ENCODE measurements at places on chromosomes 5 and 9. TPM values are rescaled to one million over a fixed set of nuclear protein-coding genes. Genes with fewer than 3 reads are reported as not detected.

SLC1A3 gene
- total RNA-seq = not detected

GRCh38 chr9:88529496-88529895 lies 5.5 kb upstream of the NXNL2 start:
- peaks cover 2% of the 10 kb centered on the region for H3K36me3 ChIP-seq
- no peak for DNase-seq
- H3K4me3 ChIP-seq = no peak overlapping the region
- H3K4me1 ChIP-seq = no peaks in the 10 kb centered on the region
- H3K27me3 ChIP-seq = peaks cover 42% of the 10 kb centered on the region

ELAVL2 gene
- total RNA-seq = not detected

- peaks cover 23% of the 10 kb centered on the region for H3K27me3 ChIP-seq
- DNase-seq = no peak
- no peaks in the 10 kb centered on the region for H3K36me3 ChIP-seq
These were observed 171.8 kb upstream of the RAI14 start for GRCh38 chr5:34484216-34484920.

TMEM215 gene
- not detected for total RNA-seq

- DNase-seq = no peak
- H3K27ac ChIP-seq = no peak overlapping the region
- H3K36me3 ChIP-seq = no peaks in the 10 kb centered on the region
- H3K27me3 ChIP-seq = peaks cover 9% of the 10 kb centered on the region
These were observed 58.5 kb upstream of the FAM120A start for GRCh38 chr9:93392974-93393373.

DNA sequence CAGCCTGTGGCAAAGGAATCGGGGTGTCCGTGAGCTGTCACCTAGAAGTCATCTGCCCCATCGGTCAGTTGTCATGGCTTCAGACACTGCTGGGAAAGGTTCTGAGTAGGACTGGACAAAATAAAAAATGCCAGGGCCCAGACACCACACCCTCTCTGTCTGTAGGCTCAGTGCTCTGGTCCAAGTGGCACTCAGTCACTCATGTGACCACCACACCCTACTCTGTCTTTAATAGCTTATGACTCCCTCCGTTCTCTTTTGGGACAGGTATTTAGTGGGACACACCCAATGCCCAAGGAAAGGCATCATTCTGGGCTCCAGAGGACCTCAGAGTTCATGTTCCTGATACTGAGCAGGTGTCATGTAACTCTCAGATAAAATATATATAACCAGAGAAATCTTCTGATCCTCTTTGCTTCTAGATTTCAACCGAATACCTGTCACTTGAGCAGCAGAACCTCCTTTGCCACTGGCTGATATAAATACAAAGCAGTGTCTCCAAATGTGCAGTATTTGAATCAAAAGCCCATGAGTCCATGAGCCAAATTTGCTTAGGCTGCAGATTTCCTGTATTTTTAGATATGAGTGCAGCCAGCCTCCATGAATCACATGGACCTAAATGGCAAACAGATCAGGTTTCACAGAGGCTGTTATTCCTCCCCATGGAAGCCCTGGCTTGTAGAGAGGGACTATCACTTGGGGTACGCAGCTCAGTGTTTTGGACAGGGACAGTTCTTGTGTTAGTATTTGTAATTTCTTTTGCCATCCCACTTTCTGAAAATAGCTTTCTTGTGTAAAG lies 272.0 kb downstream of the ARHGAP26 start:
- no peaks in the 10 kb centered on the region for H3K27me3 ChIP-seq
- peaks cover 22% of the 10 kb centered on the region for H3K4me1 ChIP-seq

PDZD2 gene
- 0.05 TPM for total RNA-seq

GRCh38 chr9:124349675-124350493 lies 65.4 kb downstream of the PSMB7 start:
- no peaks in the 10 kb centered on the region for H3K4me1 ChIP-seq
- H3K27ac ChIP-seq = no peak overlapping the region
- H3K4me3 ChIP-seq = no peak overlapping the region
- H3K27me3 ChIP-seq = no peaks in the 10 kb centered on the region

STPG3 gene
- total RNA-seq = 0.48 TPM

PRRC2B gene
- 174 TPM for total RNA-seq

DNA sequence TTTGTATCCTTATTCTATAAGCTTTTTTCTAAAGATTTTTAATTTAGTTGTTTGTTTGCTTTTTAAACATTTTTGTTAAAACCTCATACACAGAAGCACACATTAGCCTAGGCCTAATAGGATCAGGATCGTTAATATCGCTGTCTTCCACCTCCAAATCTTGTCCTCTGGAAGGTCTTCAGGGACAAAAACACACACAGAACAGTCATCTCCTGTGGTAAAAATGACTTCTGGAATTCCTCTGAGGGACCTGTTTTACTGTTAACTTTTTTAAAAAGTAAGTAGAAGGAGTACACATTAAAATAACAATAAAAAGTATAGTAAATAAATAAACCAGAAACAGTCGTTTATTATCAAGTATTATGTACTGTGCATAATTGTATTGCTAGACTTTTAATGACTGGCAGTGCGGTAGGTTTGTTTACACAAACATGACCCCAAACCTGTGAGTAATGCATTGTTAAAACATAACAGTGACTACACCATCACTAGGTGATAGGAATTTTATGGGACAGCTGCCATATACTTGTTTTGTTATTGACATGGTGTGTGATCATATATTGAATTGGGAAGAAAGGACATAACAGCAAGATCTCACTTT lies 109.6 kb downstream of the ZCCHC7 start:
- peaks cover 12% of the 10 kb centered on the region for H3K4me1 ChIP-seq
- H3K36me3 ChIP-seq = peaks cover 9% of the 10 kb centered on the region
- no peak overlapping the region for H3K27ac ChIP-seq
- no peak for DNase-seq
- H3K27me3 ChIP-seq = no peaks in the 10 kb centered on the region

FKTN gene
- 11.3 TPM for total RNA-seq

GRCh38 chr5:133289686-133290367 lies 238.0 kb downstream of the HSPA4 start:
- H3K27ac ChIP-seq = no peak overlapping the region
- H3K27me3 ChIP-seq = no peaks in the 10 kb centered on the region
- H3K4me3 ChIP-seq = no peak overlapping the region
- H3K4me1 ChIP-seq = no peaks in the 10 kb centered on the region
- no peaks in the 10 kb centered on the region for H3K36me3 ChIP-seq

DNA sequence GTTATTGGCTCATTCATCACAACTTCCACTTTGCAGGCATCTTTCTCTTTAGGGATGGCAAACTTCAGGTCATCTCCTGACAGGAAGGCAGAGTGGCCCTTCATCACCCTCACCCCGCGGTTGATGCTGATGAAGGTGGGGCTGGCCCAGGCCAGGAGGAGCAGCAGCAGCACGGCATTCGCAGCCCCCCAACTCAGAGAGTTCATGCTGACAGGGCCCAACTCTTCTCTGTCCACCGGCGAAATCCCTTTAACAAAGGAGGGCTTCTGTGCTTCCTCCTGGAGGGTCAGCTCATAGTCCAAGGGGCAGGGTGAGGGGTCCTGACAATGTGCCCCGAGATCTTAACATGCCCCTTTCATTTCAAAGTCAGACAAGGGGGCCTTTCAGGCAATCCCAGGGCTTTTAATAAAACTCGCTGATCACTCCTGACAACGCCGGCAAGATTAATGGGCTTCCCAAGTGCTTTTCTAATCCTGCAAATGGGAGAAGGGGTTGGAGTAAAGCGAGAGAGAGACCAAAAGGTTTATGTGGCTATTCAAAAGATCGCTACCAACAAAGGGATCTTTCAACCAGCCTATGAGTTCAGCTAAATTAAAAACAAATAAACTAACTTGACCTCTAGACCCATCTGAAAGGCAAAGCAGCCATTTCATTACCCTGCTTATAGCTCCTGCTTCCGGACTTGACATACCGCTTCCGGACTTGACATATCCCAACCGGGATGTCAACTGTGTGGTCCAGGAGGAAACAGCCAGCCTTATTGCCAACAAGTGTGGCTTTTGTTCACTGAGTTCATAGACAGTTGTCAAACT lies 41.2 kb downstream of the FREM1 start:
- H3K27me3 ChIP-seq = no peaks in the 10 kb centered on the region
- no peak for DNase-seq
- H3K4me3 ChIP-seq = no peak overlapping the region
- H3K36me3 ChIP-seq = no peaks in the 10 kb centered on the region

GRCh38 chr5:169934990-169935389 lies 45.3 kb downstream of the INSYN2B start:
- H3K36me3 ChIP-seq = peaks cover 24% of the 10 kb centered on the region
- H3K4me3 ChIP-seq = no peak overlapping the region
- H3K4me1 ChIP-seq = peaks cover 23% of the 10 kb centered on the region
- H3K27me3 ChIP-seq = no peaks in the 10 kb centered on the region
- peak overlapping the region; percentile 23 for H3K27ac ChIP-seq
- DNase-seq = no peak

- H3K27me3 ChIP-seq = peaks cover 47% of the 10 kb centered on the region
- H3K36me3 ChIP-seq = no peaks in the 10 kb centered on the region
- no peak overlapping the region for H3K27ac ChIP-seq
- no peak for DNase-seq
- no peaks in the 10 kb centered on the region for H3K4me1 ChIP-seq
- no peak overlapping the region for H3K4me3 ChIP-seq
These were observed 17.4 kb downstream of the FRMPD1 start for GRCh38 chr9:37668116-37668601.

DNA sequence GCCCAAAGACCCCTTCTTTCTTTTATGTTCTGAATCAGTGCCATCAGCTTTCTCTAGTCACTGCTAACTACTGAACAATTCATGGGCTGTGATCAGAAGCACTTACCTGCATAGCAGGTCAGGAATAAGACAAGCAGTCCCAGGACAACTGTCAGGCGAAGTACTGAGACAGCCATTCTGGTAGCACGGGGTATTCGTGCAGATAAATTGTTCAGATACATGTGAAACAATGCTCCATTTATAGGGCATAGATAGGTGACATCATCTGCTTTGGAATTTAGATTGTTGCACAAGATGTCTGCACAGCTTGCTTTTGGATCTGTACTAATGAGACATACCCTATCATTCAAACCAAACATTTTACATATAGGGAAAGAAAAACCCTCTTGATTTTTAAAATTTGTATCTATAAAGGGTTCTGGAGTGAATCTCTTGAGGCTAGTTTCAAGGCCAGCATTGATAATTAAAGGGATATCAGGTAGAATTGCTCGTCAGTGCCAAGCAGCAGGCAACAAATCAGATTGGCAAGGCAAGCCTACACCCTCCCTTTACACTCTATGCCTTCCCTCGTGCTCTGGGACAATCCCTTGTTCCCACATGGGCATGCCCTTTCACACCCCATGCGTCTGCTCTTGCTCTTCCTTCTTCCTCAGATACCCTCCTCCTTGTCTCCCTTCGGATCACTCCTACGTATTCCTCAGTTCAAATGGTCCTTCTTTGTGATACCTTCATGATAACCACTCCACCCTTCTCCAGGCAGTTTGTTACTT lies at the start of gene C5orf46:
TSS of gene C5orf46 (minus strand) at position 213 of the 770 bp plus-strand sequence. CDS start at position 176, 37 bp downstream.
- no peak within 1 kb of the TSS for H3K4me3 ChIP-seq
- H3K27ac ChIP-seq = no peak within 1 kb of the TSS
- H3K4me1 ChIP-seq = no peaks in the 10 kb centered on the region
- H3K36me3 ChIP-seq = no peaks in the 10 kb centered on the region
- no peak for DNase-seq
- no peaks in the 10 kb centered on the region for H3K27me3 ChIP-seq

GRCh38 chr9:112581469-112582176 lies 95.0 kb downstream of the KIAA1958 start:
- H3K4me1 ChIP-seq = no peaks in the 10 kb centered on the region
- H3K36me3 ChIP-seq = no peaks in the 10 kb centered on the region

DNA sequence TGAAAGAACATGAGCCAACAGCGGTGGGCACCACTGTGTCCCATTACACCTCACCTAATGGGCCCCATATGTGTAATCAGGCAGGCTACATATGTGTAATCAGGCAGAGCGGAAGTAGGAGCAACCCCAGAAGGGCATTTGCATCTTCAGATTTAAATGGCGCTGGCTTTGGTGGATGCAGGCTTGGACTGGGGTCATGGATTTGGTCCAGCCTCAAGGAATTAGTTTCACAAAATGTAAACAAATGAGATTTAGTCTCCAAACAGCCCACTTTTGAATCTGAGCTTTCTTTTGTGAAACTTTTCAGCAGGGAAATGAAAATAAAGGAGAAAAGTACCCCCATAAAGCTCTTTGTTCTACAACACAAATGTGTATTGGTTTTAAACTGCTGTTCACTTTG lies 161.3 kb downstream of the LPAR1 start:
- no peak for DNase-seq
- H3K27ac ChIP-seq = no peak overlapping the region

DNA sequence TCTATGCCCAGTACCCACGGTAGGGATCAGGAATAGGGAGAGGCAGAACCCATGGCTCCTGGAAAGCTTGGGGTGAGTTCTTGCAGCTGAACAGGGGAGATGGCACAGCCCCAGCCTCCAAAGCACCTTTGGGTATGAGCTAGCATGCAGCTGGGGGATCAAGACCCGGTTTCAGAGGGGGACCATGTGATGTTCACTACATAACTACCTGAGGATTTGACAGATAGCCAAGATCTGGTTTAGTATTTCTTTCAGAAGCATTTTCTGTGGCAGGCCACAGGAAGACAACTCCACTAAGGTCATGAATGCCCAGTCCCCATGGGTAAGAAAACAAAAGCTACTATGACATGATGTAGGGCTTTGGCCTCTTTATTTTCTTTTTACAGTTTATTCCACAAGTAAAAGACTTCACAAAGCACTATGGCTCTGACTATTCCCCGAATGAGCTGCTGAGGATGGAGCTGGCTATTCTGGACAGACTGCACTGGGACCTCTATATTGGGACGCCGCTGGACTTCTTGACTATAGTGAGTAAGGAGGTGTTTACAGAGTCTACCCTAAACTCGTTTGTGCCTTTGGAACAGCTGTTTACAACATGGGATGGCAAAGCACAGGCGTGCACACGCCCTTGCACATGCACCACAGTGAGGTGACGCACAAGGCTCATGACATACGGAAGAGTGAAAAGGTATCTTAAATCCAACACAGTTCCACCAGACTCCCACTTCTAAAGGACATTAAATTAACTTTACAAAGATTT lies 3.4 kb downstream of the CCNI2 start:
- H3K4me3 ChIP-seq = no peak overlapping the region
- peak overlapping the region; percentile 77 for H3K27ac ChIP-seq
- H3K36me3 ChIP-seq = peaks cover 12% of the 10 kb centered on the region
- peaks cover 47% of the 10 kb centered on the region for H3K4me1 ChIP-seq

TEK gene
- total RNA-seq = not detected

TPPP gene
- 0.11 TPM for total RNA-seq

All from activated T-helper 2 cell treated with anti-CD3 and anti-CD28 coated beads, Interferon-gamma antibody, Interleukin-2, Interleukin-4, amounts not matched to agents 10 μg/mL and 5 μg/mL and 100 μg/mL, durations not matched to agents 14 hours and 24 hours and 36 hours (primary cell).